ENCODE measurements at places on chromosomes 2 and 18.

GRCh38 chr2:106267997-106268396 lies 73.9 kb upstream of the UXS1 start:
- DNase-seq, result no peak

DNA sequence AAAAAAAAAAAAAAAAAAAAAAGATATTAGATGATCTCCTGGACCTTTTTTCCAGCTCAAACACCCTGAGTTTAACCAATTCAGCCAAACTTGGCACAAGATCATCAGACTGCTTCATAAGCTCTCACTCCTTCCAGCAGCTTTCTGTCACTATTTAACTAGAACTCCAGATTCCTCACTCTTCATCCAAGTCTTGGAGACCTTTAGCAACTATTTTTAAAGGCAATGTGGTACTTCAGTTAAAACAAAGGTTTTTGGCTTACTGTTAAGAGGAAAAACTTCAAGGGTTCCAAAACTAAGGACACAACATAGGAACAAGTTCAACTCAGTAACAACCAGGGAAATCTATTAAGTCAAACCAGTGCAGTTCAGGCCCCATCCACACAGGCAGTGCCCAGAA lies 23.2 kb downstream of the LAMA1 start:
- no peak for DNase-seq

DNA sequence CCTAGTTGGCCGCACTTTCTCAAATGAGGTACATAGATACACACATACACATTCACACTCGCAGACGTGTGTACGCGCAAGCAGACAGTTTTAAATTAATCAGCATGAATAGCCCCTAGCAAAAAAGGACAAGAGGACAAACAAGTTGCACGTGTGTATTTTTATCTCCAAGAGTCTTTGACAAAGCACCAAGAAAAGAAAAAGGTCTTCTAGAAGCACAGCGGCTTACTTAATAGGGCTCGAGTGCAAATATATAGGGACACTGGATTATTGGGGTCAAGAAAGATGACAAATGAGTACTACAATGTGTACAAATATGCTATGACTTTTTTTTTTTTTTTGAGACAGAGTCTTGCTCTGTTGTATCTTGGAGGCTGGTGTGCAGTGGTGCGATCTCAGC lies 1.7 kb upstream of the BCL2 start:
- no peak for DNase-seq

GRCh38 chr2:177270531-177270930 lies 6.0 kb upstream of the NFE2L2 start:
- DNase-seq, result no peak

GRCh38 chr2:165787334-165787733 lies 6.7 kb downstream of the GALNT3 start:
- no peak for DNase-seq

DNA sequence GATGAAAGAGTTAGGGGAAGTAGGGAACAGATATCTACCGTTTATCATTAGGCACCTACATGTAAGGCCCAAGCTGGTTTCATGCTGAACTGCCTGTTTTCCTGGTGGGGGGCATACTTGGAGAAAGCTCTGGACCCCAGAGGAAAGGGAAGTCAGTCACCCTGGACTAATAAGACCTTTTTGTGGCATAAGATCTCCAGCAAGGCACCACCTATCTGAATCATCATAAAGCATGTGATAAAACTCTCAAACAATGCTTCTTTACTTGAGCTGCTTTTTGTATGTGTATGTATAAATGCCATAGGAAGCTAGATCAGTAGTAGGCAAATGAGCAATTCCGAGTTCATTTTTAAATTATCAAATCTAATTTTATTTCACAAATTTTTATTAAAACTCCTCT lies 104.8 kb downstream of the TANC1 start:
- no peak for DNase-seq

DNA sequence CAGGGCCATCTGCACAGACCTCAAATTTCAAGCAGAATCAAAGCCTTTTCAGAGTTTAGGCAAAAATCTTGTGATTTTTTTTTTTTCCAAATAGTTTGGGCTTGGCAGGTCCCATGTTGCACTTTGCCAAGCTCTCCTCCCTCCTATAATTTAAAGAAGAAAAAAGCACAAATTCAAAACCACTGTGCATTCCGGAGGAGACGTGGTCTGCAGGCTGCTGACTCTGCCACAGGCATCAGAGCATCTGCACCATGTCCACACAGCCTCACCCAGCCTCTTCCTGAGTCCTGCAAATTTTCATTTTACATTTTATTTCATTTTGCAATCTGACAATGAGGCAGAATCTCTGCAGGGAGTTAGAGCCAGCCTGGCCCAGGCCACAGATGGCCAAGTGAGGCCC lies 15.7 kb upstream of the GPC1 start:
- no peak for DNase-seq

GRCh38 chr2:83953697-83954096 lies 505.4 kb downstream of the SUCLG1 start:
- DNase-seq, result no peak

DNA sequence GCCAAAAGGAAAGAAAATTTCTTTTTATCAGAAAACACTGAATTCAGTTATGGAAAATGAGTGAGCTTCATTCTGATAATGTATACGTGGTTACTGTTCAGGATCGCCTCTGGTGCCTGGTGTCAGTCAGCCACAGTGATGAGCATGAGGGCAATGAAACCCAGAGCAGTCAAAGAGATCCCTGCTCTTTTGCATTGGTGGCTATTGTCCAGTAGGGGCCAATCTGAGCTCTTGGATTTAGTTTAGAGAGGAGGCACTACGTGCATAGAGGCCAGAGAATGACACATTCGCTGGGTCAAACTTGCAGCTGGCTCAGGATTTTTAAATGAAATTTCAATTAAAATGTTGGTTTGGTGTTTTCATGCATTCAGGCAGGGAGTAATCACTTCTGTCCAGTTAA lies 522.9 kb downstream of the TMEM182 start:
- DNase-seq, result no peak

- DNase-seq, result peak; percentile 80
Measured at GRCh38 chr2:11753886-11754699, 7.7 kb downstream of the LPIN1 start.

DNA sequence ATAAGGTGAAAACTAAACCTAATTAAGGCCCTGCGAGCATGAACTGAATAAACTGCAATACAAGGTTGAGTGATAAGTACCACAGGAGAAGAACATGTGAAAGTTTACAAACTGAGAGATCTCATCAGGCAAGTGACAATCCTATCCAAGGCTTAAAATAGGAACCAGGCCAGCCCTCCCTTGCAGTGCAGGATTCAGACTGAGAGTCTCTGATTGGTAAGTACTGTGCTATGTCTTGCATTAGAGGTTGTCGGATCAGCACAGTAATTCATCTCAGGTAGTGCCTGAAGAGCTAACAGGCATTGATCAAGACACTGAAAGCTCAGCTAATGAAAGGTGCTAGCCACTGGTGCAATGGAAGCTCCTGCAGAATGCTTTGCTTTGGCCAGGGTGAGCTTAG lies 801.7 kb upstream of the ID2 start:
- no peak for DNase-seq

GRCh38 chr2:235291461-235291860 lies 202.4 kb upstream of the AGAP1 start:
- DNase-seq, result no peak

DNA sequence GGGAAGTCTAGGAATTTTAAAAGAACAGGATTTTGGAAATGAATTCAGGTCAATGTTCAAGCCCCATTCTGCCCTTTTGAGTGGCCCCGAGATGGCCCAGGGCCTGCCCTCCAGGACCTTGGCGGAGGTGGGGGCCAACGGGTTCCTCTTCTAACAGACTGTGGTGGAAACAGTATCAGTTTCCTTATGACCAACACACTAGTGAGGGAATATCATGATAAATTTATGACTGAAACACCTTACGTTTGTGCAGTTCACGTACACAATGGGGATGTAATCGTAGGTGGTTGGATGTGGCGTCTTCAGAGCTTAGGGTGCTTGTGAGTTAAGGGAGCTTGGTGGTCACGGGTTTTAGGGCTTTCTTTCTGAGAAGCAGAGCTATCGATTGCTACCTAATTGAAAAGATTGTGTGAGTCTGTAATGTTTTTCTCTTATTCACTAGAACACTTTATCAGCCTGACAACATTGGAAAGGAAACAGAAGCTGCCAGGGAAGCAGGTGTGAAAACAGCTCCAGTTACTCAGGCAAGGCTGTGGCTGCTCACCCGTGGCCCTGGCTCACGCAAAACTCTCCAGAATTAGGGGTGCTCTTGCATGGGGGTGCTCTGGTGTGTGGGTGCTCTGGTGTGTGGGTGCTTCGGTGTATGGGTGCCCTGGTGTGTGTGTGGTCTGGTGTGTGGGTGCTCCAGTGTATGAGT lies 165.3 kb downstream of the SNTG2 start:
- DNase-seq, result no peak

DNA sequence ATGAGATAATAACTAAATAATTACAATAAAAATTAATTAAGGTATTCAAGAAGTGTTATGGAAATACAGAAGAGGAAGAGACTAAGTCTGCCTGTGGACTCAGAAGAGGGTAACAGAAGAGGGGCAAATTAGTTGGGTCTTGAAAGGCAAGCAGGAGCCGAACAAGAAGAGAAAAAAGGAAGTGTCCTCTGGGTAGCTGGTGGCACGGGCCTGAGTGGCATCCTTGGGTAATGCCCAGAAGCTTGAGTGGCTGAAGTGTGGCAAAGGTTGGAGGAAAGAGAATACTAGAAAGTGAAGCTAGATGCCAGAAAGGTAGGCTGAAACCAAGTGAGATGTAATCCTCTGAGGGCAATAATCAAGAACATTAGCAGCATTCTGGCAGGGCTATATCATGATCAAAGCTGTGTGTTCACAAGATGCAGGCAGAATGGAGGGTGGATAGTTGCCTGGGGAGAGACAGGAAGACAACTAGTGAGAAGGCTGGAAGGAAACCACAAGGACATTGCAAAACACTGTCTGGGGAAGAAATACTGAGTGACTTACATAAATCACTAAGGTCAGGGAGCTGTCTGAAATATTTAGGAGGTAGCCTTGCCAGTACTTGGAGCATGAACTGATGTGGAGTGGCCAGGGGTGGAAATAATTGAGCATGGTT lies 16.2 kb downstream of the DOCK10 start:
- DNase-seq, result no peak

- DNase-seq, result no peak
Measured at GRCh38 chr2:112189001-112189556, 50.9 kb downstream of the FBLN7 start.

DNA sequence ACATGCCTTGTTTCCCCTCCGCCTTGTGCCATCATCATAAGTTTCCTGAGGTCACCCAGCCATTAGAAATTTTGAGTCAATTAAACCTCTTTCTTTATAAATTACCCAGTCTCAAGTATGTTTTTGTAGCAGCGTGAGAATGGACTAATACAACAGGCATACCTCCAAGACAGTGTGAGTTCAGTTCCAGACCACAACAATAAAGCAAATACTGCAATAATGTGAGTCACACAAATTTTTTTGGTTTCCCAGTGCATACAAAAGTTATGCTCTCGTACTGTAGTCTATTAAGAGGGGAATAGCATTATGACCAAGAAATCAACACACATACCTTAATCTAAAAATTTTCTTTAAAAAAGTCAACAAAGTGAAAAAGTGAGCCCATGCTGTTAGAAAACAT lies 217.2 kb downstream of the NR4A2 start:
- no peak for DNase-seq

DNA sequence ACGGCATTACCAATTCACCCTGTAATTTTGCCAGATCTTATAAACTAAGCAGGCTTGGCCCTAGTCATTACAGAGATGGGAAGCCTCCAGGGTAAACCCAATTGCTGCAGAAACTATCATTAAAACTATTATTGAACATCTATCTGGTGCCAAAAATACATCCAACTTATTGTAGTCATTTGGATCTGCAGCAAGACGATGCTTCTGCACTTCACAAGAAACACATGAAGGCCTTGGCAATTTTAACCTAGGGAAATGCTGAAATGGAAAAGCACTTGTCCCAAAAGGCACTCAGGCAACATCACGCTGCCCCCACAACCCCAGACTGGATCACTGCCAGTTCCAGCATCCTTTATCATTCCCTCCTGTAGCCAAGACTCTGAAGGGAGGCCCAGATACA lies 85.3 kb upstream of the ACVR2A start:
- DNase-seq, result no peak

- DNase-seq, result no peak
Measured at GRCh38 chr2:22769497-22769896, 615.5 kb upstream of the KLHL29 start.

DNA sequence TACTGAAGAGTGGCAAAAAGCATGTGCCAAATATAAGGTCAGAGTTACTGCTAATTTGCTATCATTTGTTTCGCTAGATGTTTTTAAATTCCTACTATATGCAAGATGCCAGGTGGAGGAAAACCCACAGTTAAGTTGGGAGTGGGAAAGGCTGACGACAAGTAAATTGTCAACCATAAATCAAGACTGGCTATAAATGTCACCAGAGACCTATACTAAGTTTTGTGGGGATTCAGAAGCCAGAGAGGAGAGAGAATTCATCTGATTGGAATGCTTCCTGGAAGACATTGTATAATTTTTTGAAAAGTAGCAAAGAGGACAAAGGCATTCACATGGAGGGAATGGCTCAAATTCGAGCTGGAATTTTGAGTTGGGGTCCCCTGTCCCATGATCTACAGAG lies 64.3 kb downstream of the CFAP221 start:
- DNase-seq, result no peak
